ENCODE measurements at places on chromosomes 13 and 19.

DNA sequence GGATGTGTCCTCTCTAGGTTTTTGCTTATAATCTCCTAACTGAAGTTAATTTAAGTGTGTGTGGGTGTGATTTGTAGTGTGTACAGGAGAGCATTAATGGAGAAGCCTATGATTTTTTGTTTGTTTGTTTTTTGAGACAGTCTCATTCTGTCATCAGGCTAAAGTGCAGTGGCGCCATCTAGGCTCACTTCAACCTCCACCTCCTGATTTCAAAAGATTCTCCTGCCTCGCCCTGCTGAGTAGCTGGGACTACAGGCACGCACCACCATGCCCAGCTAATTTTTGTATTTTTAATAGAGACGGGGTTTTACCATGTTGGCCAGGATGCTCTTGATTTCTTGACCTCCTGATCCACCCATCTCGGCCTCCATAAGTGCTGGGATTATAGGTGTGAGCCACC lies 20.6 kb downstream of the ZNF701 start:
- DNase-seq, result no peak

GRCh38 chr13:62292714-62293480 lies 877.2 kb upstream of the PCDH20 start:
- DNase-seq, result no peak

DNA sequence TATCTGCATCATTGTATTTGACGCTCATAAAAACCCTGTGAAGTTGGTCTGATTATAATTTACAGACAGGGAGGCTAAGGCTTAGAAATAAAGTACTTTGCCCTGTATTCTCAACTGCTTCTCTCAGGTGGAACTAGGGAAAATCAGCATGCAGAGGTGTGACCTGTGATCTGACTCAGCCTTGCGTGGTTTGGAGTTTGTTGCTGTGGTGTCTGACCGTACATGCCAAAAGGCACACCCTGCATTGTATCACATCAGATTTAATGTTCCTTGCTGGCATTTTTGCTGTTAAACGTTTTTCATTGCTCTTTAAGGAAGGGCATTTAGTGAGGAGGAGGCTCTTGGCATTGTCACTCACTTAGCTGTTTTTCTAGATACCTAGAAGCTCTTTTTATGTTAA lies 58.8 kb upstream of the C1QTNF9B start:
- DNase-seq, result peak; percentile 41

DNA sequence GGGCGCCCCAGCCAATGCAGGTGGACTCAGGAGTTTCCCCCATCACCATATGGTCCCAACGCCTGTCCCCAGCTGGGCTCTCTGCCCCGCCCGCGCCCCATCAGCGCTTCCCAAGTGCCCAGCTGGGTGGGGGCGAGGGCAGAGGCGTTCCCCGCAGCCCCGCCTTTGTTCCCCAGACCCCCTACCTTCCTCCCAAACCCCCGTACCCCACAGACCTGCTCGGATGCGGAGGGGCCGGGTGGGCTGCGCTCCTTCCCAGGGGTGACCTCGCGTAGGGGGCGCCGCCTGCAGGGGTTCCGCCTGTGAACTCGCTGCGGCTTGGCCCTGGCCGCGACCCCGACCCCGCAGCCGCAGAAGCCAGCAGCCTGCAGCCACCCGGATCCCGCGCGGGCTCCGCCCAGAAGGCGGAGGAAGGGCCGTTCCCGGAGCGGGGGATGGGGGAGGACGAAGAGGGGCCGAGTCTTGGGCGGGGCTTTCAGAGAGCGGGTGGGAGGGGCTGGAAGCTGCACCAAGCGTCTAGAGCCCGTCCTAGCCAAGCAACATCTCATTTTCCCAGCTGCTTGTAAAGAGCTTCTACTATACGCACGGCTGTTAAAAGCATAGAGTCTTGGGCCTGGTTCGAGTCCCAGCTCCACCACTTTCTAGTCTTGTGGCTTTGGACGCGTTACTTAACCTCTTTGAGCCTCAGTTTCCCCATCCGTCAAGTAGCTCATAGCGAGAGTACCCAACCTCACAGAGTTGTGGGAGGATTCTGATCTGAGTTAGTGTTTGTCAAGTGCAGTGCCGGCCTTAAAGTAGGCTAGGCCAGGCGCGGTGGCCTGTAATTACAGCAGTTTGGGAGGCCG lies at the start of gene RAB3D:
RAB3D (minus strand) TSS at position 404 of the 845 bp plus-strand sequence. CDS start 2,258 bp downstream, outside the sequence.
- DNase-seq, result peak; percentile 87

DNA sequence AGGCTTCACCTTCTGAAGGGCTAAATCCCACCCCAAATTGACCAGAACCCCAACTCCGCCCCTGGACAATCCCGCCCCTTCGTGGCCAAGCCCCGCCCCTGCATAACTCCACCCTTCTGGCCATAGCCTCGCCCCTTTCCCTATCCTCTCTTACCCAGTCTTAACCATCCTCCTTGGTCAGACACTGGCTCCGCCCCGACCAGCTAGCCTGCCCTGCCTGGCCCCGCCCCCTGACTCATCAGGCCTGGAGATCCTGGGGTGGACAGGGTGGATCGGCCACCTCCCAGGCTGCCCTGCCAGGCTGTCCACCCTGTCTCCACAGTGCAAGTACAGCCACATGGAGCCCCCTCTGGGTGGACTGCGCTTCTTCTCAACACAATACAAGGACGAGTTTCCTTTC lies 8.0 kb upstream of the ZNF358 start:
- DNase-seq, result peak; percentile 56

- no peak for DNase-seq
Measured at GRCh38 chr19:23415561-23416191, 20.4 kb upstream of the ZNF91 start.

DNA sequence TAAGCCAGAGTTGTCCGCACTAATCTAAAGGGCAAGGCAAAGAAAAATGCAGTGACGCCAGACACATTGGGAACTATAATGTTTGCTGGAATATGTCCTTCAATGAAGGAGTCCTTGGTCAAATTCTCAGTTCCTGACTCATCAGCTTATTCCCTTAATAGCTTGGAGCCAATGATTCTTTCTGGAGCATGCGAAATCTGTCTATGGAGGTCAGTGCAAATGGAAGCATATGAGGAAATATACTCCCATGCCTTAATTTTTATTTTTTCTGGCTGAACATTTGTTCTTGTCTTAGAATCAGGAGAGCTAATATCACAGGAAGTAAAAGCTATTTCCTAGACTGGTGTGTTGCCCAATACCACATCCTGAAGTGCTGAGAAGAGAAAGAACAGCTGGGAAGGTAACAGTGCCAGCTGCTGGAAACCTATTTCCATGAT lies 289.8 kb upstream of the SPRY2 start:
- DNase-seq, result no peak

DNA sequence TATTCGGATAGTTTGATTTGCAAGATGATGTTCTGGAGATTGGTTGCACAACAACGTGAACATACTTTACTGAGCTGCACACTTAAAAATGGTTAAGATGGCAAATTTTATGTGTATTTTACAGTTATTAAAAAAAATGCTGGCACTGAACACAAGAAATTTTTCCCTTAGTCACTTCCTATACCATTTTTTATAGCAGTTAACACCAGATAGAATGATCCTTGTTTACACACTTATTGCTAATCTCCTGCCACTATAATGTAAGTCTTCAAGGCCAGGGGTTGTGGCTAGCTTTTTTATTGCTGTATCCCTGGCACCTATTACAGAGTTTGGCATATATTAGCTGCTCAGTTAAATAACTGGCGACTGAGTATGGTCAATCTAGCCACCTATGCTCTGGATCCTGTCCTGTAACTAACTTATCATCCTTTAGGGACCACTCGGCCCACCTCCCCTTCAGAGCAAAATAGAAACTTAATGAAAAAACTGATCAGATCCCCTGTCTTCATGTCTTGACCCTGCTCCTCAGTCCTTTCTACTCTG lies 2.0 kb upstream of the EBPL start:
- DNase-seq, result no peak

GRCh38 chr19:9130965-9131364 lies 4.2 kb upstream of the OR7G3 start:
- DNase-seq, result no peak

- no peak for DNase-seq
Measured at GRCh38 chr13:67045357-67045756, 184.8 kb downstream of the PCDH9 start.

Measured in activated T-cell treated with anti-CD3 and anti-CD28 coated beads, Interleukin-2, amount 50 U/mL, for 48 hours (primary cell).